ENCODE measurements at places on chromosomes 1 and 21. TPM values are rescaled to one million over a fixed set of nuclear protein-coding genes. Genes with fewer than 3 reads are reported as not detected.

The PRDX6 gene
- total RNA-seq: 185 TPM

DNA sequence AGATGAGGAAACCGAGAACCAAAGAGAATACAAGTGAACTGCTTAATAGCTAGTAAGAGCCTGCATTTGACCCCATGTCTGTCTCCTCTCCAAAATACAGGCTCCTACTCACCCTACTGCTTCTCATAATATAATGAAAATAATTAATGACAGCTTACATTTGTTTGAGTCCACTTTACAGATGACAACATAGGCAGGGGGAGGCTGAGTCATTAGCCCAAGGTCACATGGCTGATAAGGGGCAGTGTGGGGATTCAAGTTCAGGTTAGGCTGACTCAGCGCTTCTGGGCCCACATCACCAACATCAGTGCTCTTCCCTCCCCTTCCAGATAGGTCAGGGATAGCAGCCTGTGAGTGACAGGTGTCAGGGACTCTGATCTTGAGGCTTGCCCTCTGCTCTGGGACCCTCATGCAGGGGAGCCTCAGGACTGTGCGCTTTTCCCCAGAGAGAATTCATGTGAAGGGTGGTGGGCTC lies 16.2 kb downstream of the AZIN2 start:
- DNase-seq: peak; percentile 61

The CHRM3 gene
- total RNA-seq: 3.2 TPM

The CCDC181 gene
- 1.5 TPM for total RNA-seq

- DNase-seq: no peak
These were observed 32.2 kb upstream of the PCBP3 start for GRCh38 chr21:45611296-45611695.

GRCh38 chr1:245512980-245513578 lies 358.3 kb downstream of the KIF26B start:
- DNase-seq: no peak

The AIRE gene
- total RNA-seq: not detected

DNA sequence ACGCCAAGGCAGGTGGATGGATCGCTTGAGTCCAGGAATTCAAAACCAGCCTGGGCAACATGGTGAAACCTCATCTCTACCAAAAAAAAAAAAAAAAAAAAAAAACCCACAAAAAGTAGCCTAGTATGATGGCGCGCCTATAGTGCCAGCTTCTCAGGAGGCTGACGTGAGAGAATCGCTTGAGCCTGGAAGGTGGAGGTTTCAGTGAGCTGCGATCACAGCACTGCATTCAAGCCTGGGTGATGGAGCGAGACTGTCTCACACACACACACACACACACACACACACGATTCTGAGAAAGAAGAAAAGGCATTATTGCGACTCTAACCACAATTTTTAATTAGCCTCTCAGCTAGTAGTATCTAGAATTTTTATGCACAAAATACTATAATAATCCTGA lies 86.5 kb downstream of the RASAL2 start:
- DNase-seq: no peak

GRCh38 chr1:177645491-177646190 lies 324.2 kb downstream of the SEC16B start:
- DNase-seq: no peak

The NBPF26 gene
- 15.5 TPM for total RNA-seq

The RHD gene
- total RNA-seq: not detected

The LCE2C gene
- total RNA-seq: not detected

DNA sequence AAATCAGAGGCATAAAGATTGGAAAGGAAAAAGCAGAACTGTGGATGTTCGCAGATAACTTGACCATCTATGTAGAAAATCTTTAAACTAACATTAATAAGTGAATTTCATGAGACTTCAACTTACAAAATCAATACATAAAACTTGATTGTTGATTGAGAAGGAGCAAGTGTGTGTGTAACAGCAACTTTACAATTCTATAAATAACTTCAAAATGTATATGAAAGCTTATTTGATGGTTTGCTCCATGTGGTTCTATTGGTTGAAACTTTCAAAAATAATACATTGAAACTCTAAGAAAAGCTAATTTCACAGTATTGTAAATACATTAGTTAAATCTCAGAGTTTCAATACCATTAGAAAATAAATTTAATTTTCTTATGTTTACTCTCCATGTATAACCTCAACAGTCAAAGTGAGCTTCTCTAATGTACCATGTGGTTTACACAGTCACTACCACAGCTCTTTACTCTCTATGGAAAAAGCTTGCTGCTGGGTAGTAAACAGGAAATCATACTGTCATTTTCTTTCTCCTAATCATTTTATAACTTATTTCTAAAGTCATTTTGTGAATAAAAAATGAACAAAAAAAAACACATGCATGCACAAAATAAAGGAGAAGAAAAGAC lies 12.0 kb downstream of the AKT3 start:
- DNase-seq: no peak

- no peak for DNase-seq
These were observed at the start of gene TSPAN1 for GRCh38 chr1:46174448-46175231. Gene TSPAN1 (plus strand): TSS chr1:46175087. CDS start chr1:46181108, 6,021 bp downstream.

GRCh38 chr21:35976481-35976880 lies 83.8 kb downstream of the SETD4 start:
- no peak for DNase-seq

The SYTL1 gene
- 4.1 TPM for total RNA-seq

DNA sequence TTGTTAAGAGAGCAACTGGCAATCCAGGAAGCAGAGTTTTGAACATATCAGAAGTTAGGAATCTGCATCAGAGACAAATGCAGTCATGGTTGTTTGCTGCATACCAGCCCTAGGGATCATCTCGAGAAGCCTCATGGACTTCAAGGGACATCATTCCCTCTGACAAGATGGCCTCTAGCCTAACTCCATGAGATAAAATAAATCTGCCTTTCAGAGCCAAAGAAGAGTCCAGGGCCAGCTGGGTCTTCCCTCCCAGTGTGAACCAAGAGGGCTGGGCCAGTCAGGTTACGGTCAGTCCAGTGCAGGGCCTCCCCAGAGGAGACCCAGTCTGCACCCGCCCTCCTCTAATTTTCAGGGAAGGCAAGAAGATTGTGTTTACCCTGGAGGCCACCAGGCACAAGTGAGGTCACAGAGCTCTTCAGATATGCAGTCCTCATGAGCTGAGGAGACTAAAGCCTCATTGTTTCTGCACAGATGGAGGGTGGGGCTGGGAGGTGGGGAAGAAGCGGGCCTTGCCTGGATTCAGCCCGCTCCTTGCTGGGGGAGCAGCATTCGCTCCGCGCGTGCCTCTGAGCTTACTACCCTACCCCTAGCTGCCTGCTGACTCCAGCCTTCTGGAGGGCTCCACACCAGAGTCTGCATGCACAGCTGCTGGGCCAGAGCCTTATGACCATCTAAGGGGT lies 52.8 kb downstream of the CAPN2 start:
- no peak for DNase-seq

GRCh38 chr1:47678464-47678980 lies 240.7 kb downstream of the FOXD2 start:
- DNase-seq: no peak

The KRTAP21-2 gene
- total RNA-seq: not detected

The PPM1J gene
- 0.27 TPM for total RNA-seq

DNA sequence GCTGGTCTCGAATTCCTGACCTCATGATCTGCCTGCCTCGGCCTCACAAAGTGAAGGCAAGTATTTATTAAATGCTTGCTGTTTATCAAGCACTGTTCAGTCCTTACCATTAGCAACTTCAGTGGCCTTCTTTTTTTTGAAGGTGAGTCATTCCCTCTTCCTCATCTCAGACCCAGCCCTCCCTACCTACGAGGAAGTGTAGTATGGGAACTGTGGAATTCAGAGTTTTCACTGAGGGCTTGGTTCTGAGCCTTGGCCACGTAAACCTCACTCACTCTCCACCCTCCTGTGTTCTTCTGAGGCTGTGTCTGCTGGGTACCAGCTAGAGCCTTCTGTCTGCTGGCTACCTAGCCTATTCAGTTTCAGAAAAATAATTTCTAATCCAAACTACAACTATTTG lies 218.3 kb upstream of the SGIP1 start:
- DNase-seq: peak; percentile 83

The WDR64 gene
- total RNA-seq: not detected

DNA sequence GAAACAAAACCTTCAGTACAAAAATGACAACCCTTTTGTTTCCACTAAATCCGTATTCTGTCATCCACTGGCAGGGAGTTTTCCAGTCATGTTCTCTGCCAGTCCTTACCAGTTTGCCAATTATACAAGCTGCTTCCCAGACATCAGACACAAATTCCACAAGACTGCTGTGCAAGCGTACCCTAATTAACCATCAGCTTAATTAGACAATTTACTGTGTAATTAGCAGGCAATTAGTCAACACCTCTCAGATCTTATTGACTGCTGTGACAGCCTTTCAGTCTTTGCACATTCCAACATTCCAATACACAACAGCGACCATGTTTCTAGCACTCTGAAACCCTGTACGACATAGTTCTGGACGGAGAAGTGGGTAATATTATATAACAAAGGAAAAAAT lies 420.1 kb downstream of the DPYD start:
- DNase-seq: no peak

- peak; percentile 40 for DNase-seq
These were observed 63.9 kb downstream of the CSMD2 start for GRCh38 chr1:34101151-34101550.

The SMYD3 gene
- total RNA-seq: 18.7 TPM

The KRTAP19-3 gene
- total RNA-seq: not detected
